ENCODE measurements at places on chromosomes 11 and 22. TPM values are rescaled to one million over a fixed set of nuclear protein-coding genes. Genes with fewer than 3 reads are reported as not detected.

Gene CCDC87
- 1.0 TPM for total RNA-seq

Gene SCUBE2
- total RNA-seq, result not detected

Gene OR10AG1
- not detected for total RNA-seq

Gene PRG2
- not detected for total RNA-seq

Gene TEAD1
- total RNA-seq, result 76.9 TPM

Gene HBB
- not detected for total RNA-seq

Gene KDM4E
- total RNA-seq, result not detected

Gene HIKESHI
- total RNA-seq, result 42.0 TPM

Gene ZBTB44
- 33.4 TPM for total RNA-seq

Gene CARNS1
- 0.15 TPM for total RNA-seq

Gene PRG3
- total RNA-seq, result not detected

Gene F2
- total RNA-seq, result 0.20 TPM

Gene HEPHL1
- total RNA-seq, result not detected

Gene C11orf86
- not detected for total RNA-seq

Gene IL18
- 59.1 TPM for total RNA-seq

Gene TKFC
- total RNA-seq, result 258 TPM

Gene TANGO2
- 25.0 TPM for total RNA-seq

Gene CARD16
- 0.63 TPM for total RNA-seq

Gene CABP4
- total RNA-seq, result 2.5 TPM

Gene HYLS1
- total RNA-seq, result 12.2 TPM

Gene OR51B6
- not detected for total RNA-seq

Gene SPDYC
- not detected for total RNA-seq

Gene CATSPERZ
- 1.3 TPM for total RNA-seq

Gene FOLR1
- 5.0 TPM for total RNA-seq

Gene EIF4G2
- total RNA-seq, result 439 TPM

Gene KIF18A
- total RNA-seq, result 31.1 TPM

Gene MS4A14
- total RNA-seq, result not detected

Gene CDKN1C
- total RNA-seq, result 7.6 TPM

Gene CYP2D6
- total RNA-seq, result 6.7 TPM

Gene TBC1D10A
- 26.2 TPM for total RNA-seq

Gene SYTL2
- total RNA-seq, result 13.3 TPM

Gene ARL14EP
- total RNA-seq, result 14.8 TPM

Gene YDJC
- 25.7 TPM for total RNA-seq

Gene SMC1B
- 0.31 TPM for total RNA-seq

Gene NR1H3
- 90.4 TPM for total RNA-seq

Gene OR5A1
- total RNA-seq, result not detected

Gene OOSP1
- total RNA-seq, result not detected

Gene MYBPC3
- total RNA-seq, result not detected

Gene SLC22A25
- not detected for total RNA-seq

Gene TMEM25
- total RNA-seq, result 14.1 TPM

Gene SCGB2A2
- total RNA-seq, result not detected

Gene AIFM3
- total RNA-seq, result 7.4 TPM

Gene PHOX2A
- total RNA-seq, result not detected

Gene IL17REL
- total RNA-seq, result not detected

Gene MUC15
- total RNA-seq, result 0.18 TPM

Gene GP1BB
- 0.35 TPM for total RNA-seq

Gene TBX10
- total RNA-seq, result not detected

Gene OR2AG1
- not detected for total RNA-seq

Gene TPBGL
- total RNA-seq, result not detected

Gene SCGB1D2
- total RNA-seq, result not detected

Gene TRIM5
- total RNA-seq, result 20.5 TPM

Gene CCDC86
- total RNA-seq, result 35.6 TPM

Gene SSRP1
- 286 TPM for total RNA-seq

Gene CDC45
- total RNA-seq, result 27.5 TPM

Gene ANO5
- total RNA-seq, result not detected

Gene LRRN4CL
- 1.0 TPM for total RNA-seq

Gene LGR4
- total RNA-seq, result 33.4 TPM

Gene GPR83
- total RNA-seq, result not detected

Gene SLC7A4
- not detected for total RNA-seq

Gene GSTT2B
- total RNA-seq, result 0.50 TPM
